ENCODE measurements at places on chromosomes 5 and 9. TPM values are rescaled to one million over a fixed set of nuclear protein-coding genes. Genes with fewer than 3 reads are reported as not detected.

ZNG1C gene
- total RNA-seq: 22.6 TPM

GARIN3 gene
- total RNA-seq: not detected

ANKRD34B gene
- not detected for total RNA-seq

OR4F3 gene
- total RNA-seq: not detected

MYMK gene
- total RNA-seq: not detected

FGF10 gene
- total RNA-seq: not detected

SHISAL2B gene
- not detected for total RNA-seq

Measured in smooth muscle cell of the umbilical artery (primary cell).